Fibroblast of lung (primary cell): ENCODE measurements at places on chromosomes 7 and 10. TPM values are rescaled to one million over a fixed set of nuclear protein-coding genes. Genes with fewer than 3 reads are reported as not detected.
A peak's percentile ranks its signal among the peaks of the same experiment; 100 is the strongest.

DNA sequence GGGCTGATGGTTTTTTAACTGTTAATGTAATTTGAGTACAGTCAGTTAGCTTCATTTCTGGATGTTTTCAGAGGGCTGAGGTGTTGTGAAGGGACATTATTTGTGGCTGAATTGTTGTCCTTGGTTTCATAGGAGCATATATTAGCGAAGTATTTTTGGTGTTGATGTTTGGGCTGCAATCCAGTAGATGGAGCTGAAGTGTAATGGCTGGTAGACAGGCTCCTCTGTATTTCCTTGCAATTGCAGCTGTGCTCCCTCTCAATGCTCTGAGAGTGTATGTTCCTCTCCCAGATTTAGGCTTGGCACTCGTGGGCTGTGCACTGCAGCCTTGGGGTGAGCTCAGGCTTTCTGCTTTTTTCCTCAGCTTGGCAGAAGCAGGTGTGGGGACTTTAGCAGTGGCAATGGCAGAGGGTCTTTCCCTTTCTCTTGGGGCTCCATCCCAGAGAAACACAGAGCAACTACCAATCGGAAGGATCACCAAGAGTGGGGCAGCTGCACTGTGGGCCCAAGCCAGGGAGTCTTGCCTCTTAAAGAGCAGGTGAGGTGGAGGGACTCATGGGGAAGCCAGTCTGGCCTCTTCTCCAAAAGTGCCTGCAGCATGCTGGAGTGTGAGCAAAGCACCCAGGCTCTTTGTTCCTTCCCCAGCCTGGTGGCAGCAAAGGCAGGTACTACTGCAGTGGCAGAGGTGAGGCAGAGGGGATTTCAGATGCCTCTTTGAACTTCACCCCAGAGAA is 544.4 kb downstream of the SH2D4B start:
- DNase-seq, result no peak

DNA sequence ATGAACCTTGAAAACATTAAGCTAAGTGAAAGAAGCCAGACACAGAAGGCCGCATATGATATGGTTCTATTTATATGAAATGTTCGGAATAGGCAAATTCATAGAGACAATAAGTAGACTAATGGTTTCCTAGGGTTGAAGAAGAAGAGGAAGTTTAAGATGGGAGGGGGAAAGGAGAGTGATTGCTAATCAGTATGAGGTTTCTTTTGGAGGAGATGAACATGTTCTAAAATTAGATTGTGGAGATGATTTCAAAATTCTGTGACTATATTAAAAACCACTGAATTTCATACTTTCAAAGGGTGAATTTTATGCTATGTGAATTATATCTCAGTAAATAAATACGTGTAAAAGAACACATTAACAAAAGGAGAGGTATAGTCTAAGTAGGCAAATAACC is 176.4 kb upstream of the HPS1 start:
- no peak for DNase-seq

GRCh38 chr7:2038931-2039728 is 193.6 kb downstream of the MAD1L1 start:
- no peak for DNase-seq

DNA sequence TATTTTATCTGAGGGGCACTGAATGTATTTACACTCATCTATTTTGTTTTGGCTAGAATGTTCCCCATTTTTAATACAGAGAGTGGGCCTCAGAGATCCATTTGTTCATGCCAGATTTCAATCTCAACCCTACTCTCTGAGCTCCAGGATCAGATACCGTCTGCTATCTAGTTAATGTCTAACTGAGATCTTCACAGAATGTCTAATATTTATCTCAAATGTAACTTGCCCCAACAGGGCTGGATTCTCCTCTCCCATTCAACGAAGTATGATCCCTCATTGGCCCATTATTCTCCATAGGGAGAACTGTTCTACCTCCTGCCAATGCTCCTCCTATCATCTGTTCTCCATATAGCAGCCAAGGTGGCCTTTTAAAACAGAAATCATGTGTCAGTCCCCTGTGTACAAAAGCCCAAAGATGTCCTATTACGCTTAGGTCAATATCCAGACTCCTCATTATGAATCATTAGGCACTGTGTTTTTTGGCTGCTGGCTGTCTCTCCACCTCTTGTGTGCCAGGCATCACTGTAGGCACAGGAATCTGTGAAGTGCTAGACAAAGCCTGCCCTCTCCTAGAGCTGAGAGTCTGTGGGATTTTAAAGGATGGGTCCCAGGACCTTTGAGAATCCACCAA is 169.3 kb upstream of the AGK start:
- no peak for DNase-seq

GRCh38 chr10:18087355-18087754 is 52.9 kb upstream of the CACNB2 start:
- peak; percentile 48 for DNase-seq

- DNase-seq, result peak; percentile 75
These were observed 51.4 kb upstream of the PFKFB3 start for GRCh38 chr10:6151087-6151977.

- DNase-seq, result no peak
These were observed 113.2 kb upstream of the ADO start for GRCh38 chr10:62691336-62691735.

DNA sequence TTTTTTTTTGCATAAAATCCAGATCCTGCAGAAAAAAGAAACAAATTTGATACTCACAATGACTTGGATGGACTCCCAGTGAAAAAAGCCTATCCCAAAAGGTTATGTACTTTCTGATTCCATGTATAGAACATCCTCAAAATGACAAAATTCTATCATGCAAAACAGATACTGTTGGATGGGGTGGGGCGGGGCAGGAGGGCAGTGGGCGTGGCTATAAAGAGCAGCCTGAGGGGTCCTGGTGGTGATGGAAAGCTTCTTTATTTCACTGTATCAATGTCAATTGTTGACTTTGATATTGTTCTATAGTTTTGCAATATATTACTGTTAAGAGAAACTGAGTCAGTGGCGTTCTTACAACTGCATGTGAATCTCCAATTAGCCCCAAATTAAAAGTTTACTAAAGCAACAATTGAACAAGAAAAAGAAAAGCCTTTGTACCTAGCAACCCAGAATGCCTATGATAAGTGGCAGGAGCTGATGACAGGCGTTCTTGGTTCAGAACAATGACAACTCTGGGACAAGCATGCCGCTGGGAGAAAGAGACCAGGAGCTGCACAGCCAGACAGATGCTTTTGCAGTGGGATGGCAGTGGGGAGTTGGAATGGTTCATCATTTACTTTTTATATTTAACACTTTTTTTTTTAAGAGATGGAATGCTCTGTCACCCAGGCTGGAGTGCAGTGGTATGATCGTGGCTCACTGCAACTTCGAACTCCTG is 101.9 kb downstream of the LHPP start:
- DNase-seq, result no peak

DNA sequence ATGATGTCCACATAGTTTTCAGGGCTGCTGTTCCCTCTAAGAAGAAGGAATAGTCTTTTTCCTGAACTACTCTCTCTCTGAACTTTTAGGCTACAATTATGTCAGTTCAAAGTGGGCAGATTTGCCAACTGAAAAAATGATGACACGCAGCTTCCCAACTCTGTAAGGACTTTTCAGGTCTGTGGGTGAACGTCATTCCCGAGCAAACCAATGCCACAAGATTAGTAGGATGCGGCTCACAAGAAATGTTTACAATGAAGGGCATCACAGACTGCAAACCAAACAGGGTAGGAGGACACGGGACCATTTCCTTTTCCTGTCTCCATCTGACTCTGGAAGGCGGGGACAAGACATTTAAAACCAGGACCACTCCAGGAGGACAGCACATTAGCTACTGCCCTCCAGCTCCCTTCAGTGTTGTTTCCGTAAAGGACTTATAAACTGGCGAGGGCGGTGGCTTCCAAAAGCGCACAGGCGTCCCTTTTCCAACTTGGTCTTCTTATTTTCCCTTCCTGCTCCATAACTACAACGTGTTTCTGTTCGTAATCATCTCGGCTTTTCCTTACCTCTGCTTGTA is 539 bp upstream of the MKLN1 start:
- peak; percentile 77 for DNase-seq

- DNase-seq, result peak; percentile 3
These were observed 1158.5 kb upstream of the C7orf33 start for GRCh38 chr7:147432079-147432478.

DNA sequence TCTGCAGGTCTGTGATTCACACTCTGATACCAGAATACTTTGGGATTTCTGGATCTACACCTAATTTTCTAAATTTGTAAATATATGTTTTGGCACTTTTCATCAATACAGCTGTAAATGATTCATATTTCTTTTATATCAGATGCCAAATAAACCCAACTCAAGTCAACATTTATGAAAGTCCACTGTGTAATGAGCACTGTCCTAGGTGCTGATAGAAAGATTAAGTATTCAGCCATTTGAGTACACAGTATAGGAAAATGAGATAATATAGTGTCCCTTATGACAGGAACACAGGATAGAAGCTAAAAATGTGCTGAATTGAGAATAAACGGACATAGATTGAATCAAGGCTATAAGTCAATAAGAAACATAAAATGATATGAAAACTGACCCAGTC is 6.4 kb downstream of the ANXA7 start:
- no peak for DNase-seq

- peak; percentile 6 for DNase-seq
These were observed 10.9 kb downstream of the CDHR1 start for GRCh38 chr10:84205049-84205852.

- DNase-seq, result no peak
These were observed 1081.6 kb downstream of the SORCS1 start for GRCh38 chr10:106082865-106083264.

DNA sequence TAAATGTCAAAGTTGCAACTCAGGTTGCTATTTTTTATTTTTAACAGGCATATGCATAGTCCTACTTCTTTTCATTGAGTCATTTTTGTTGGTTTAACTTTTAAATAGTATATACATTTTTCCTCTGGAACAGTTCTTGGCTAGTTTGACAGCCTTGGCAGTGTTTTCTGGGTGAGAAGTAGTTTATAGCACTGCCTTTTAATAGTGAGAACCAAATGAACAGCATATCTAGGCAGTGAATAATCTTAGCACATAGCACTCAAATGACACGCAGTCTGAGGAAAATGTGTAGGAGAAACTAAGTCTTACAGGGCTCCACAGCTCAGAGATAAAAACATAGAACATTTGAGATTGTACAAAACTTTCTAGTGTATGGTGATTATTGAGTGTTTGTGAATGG is 265.5 kb upstream of the POT1 start:
- peak; percentile 44 for DNase-seq

- DNase-seq, result peak; percentile 79
These were observed 57.4 kb downstream of the CDK6 start for GRCh38 chr7:92778972-92779371.

DNA sequence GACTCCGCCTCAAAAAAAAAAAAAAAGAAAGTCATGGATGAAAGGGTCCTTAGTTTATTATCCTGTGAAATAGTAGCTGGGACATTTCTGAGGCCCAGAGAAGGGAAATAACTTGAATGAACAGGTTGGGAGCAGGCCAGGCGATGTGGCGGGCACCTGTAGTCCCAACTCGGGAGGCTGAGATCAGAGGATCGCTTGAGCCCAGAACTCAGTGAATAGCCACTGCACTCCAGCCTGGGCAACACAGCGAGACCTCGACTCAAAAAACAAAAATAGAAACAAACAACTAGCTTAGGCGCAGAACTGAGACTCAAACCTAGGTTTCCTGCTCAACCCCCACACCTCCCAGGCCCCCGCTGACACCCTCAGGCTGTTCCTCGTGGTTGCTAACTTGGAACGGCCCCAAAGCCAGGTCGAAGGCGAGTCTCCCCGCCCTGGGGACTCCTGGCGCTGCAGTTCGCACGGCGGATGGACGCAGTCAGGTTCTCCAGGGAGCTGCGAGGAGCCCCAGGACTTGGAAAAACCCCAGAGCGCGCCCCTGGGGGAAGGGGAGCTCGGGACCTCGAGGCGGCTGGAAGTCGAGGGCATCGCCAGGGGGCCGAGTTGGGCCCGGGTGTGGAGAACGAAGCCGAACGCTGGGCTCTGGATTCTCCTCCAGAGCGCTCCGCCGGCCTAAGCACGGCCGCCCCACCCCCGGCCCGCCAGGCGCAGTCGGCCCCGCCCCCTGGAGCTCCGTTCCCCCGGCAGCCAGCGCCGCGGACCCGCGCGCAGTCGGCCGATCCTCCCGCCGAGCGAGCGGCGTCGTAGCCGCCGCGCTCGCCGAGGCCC is at the start of gene STOX1:
STOX1 (plus strand) TSS at position 768 of the 828 bp plus-strand sequence. CDS start 93 bp downstream, outside the sequence.
- DNase-seq, result peak; percentile 57

GRCh38 chr7:111011520-111011919 is 79.4 kb upstream of the LRRN3 start:
- no peak for DNase-seq

DNA sequence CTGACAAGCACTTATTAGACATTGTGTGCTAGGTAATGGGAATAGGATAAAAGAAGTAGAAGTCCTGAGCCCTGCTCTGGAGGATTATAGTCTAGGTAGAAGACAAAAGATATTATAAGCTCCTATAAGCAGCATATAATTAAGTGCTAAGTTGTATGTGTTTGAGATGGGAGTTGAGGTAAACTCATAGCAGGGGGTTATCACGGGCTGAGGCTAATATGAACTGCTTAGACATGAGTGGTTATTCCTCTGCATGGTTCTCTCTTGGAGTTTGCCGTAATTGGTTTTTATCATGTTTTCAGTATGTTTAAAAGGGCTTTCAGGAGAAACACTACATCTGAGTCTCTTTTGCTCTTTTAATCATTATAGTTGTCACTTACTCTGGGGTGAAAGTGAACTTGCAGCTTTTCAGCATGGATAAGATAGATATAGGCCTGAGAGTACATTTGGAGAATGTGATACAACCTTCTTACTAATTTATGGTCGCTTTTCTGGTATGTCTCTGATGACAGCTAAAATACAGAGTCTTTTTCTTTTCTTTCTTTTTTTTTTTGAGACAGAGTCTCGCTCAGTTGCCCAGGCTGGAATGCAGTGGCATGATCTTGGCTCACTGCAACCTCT is 39.0 kb downstream of the SMNDC1 start:
- no peak for DNase-seq

GRCh38 chr7:47671358-47671757 is 89.4 kb upstream of the TNS3 start:
- no peak for DNase-seq

- DNase-seq, result no peak
These were observed 69.2 kb downstream of the SDK1 start for GRCh38 chr7:3370068-3370830.

- DNase-seq, result no peak
These were observed 143.4 kb downstream of the CELF2 start for GRCh38 chr10:11161096-11161495.

ARHGEF35 gene
- 0.51 and 5.4 TPM in 2 replicates for total RNA-seq

PLPP4 gene
- 0.26 and 1.2 TPM in 2 replicates for total RNA-seq

SLC13A1 gene
- total RNA-seq, result not detected in 2 replicates

MOGAT3 gene
- total RNA-seq, result not detected in 2 replicates

HOXA6 gene
- 3.6 and 4.4 TPM in 2 replicates for total RNA-seq

PDSS1 gene
- 1.8 and 3.1 TPM in 2 replicates for total RNA-seq

PPP1R3C gene
- 94.5 and 125 TPM in 2 replicates for total RNA-seq

RPEL1 gene
- total RNA-seq, result 0.17 and 0.26 TPM in 2 replicates

GIMAP1 gene
- total RNA-seq, result under 0.01 TPM in 2 replicates

SLC26A5 gene
- not detected in 2 replicates for total RNA-seq

IFT22 gene
- total RNA-seq, result 19.8 and 22.9 TPM in 2 replicates

SORCS1 gene
- under 0.01 TPM in 1 of 2 replicates, not detected in the other for total RNA-seq

ELN gene
- 2.1 and 6.4 TPM in 2 replicates for total RNA-seq

OIT3 gene
- under 0.01 TPM in 1 of 2 replicates, not detected in the other for total RNA-seq
